Right hindlimb (tissue), 1 donor: ENCODE measurements at places on chromosomes 2 and 18.

GRCh38 chr2:715854-716560 lies 38.8 kb upstream of the TMEM18 start:
- DNase-seq, result no peak

GRCh38 chr2:163493359-163494298 lies 242.2 kb downstream of the FIGN start:
- no peak for DNase-seq

- DNase-seq, result no peak
Measured at GRCh38 chr18:48780201-48780912, 170.4 kb downstream of the SMAD7 start.

- no peak for DNase-seq
Measured at GRCh38 chr2:85761-86160, 39.5 kb upstream of the FAM110C start.

GRCh38 chr18:75475228-75475627 lies 47.7 kb upstream of the SMIM21 start:
- DNase-seq, result no peak
